Stimulated activated effector memory CD8-positive, alpha-beta T cell treated with anti-CD3 and anti-CD28 coated beads, Interleukin-12 subunit alpha, Interleukin-12 subunit beta, amount 100 ng/mL, for 72 hours (primary cell): ENCODE measurements at places on chromosomes 5 and 9.

DNA sequence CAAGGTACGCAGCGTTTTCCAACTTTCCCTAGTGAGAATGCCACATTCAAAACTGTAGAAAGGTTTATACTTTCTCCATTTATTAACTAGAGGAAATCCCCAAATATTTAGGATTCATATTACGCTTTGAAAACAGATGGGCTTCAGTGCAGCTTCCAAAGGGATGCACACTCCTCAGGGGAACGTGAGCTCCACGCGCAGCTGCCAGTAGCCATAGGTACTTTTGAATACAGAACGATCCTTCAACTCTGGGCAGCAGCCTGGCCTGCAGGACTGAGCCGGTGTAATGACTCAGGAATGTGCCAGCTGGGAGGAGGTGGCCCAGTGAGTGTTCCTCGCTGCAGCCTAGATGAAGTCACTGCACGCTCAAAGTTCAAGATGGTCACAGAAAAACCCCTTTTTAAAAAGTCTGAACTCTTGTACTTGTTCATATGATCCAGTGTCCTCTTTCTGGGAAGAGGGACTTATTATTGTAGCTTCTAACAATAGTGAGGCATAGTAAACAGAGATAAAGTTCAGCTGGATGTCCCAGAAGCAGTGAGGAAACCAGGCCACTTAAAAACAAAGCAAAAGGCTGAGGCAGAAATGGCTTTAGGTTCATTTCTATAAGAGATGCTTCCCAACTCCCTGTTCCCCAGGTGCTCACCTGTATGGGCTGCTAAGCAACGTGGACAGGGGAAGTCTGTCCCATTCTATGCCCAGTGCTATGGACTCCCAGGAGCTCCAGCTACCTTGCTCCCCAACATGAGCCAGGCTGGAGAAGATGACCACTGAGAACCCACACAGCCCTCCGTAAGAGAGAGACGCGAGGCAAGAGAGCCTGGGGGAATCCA, 130.0 kb downstream of the LHFPL2 start:
- DNase-seq: no peak

GRCh38 chr5:75461679-75462078, 49.8 kb downstream of the CERT1 start:
- DNase-seq: no peak

DNA sequence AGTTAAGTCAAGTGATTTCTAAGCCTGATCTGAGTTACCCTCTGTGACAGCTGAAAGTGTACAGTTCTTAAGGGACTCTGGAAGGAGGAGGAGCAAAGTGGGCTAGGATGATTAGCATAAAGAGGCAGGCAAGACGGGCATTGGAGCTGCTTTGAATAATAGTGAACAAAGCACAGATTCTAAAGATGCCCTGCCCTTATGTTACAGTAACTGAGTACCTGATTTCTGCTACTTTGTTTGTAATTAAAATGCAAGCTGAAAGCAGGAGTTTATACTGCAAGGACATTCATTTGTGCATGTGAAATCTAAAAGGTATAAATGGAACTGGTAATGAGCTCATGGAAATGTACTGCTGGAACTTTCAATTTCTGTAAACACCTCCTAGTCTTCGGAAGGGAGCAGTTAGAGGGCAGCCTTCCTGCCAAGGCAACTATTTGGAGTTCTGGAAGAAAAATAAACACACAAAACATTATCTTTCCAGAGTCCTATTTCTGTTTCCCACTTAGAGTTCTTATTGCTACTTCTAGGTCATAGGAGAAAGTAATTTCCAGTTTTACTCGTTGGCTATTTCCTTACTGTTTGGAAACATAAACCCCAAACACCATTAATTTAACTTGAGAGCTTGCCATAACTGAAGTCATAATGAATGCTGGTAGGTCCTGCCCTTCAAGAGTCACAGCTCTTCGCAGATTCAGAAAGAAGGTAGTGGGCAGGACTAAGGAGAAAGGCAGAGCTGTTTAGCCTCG, at the start of gene RANBP3L:
Gene RANBP3L (minus strand): TSS at position 45 of the 746 bp plus-strand sequence. CDS start 486 bp downstream, outside the sequence.
- no peak for DNase-seq

DNA sequence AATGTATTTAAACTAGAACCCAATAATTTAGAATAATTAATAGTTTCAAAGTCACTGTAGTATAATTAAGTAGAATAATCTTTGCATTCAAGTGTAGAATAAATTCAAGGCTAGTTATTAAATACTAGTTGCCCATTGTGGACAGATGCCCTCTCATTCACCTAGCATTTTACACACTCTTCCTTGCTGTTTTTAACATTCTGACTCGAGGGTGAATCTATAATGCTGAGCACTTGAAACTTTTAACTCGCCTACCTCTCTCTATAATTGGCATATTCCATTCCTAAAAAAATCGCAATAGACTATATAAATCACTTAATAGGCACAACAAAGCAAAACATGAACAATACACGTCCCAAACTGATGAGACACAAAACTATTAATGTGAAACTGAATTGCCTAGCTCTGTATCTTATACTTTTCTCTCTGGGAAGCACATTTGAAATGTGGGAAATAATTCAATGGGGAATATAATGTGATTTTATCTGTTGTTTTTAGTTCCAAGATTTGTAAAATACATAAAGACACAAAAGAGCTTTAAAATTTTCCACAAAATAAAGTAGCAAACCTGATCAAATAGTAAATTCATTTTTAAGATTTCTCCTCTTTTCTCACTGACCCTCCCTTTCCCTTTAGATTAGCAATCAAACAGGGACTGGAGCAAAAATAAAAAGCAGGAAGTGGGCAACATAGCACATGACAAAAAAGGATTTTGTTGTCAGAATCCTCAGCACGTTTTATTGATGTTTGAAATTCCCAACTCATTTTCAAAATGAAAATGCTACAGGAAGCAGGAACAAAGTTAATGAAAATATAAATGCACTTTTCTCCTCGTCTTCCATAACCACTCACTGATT, 295.6 kb downstream of the PDE4D start:
- DNase-seq: no peak

GRCh38 chr5:87079219-87079618, 188.5 kb upstream of the RASA1 start:
- DNase-seq: no peak

GRCh38 chr9:23041466-23041865, 594.8 kb downstream of the DMRTA1 start:
- DNase-seq: no peak

DNA sequence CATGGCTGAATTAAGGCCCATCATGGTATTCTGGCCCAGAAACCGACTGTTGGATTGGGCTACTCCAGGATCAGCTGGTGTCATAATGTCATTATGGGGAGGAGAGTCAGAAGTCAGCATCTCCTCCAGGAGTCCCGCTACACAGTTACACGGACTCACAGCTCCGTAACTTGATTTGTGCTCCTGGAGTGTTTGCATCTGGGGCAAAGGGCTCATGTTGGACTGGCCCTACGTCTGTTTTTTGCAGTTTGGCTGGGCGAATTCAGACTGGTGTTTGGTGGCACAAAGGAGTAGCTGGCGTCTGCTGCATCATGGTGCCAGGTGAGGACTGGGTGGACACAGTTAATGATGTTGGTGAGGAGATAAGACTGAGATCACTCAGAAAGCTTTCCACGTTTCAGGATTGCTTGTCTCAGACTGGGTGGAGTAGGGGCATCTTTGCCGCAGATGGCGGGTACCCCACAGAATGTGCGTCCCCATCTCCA, 31.3 kb downstream of the OR2V1 start:
- DNase-seq: no peak

- DNase-seq: no peak
Observed at GRCh38 chr5:6722015-6722414, 8.8 kb downstream of the TENT4A start.

DNA sequence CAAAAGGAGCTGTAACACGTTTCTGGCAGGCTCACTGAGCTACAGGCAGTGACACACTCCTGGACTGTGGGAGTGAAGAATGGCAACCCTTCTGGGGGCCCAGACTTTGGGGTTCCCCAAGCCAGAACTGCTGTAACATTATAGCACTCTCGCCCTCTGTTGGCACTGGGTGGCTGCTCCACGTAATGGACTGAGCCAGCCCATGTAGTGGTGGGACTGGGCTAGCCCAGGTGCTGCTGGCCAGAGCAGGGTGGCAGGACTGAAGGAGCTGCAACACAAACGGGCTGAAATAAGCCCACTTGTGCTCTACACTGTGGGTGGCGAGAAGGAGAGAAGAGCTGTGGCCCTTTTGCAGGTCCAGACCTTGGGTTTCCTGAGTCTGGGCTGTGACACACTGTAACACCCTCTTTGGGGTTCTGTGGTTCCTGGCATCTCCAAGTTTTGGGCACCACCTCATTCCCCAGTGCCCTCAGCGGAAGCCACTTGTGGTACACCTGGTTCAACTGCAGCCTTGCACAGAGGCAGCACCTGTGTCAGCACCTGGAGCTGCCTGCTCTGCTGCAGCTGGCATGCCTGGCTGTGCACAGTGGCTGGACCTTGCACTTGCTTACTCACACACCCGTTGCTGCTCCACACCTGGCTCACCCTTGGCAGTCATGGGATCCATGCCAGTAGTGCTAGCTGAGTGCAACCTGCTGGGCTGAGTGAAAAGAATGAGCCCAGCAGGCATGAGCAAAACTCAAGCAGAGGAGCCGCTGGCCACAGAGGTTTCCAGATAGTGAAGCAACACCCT, 95.0 kb upstream of the PRR16 start:
- DNase-seq: no peak

GRCh38 chr5:124677374-124678351, 68.8 kb downstream of the ZNF608 start:
- no peak for DNase-seq

DNA sequence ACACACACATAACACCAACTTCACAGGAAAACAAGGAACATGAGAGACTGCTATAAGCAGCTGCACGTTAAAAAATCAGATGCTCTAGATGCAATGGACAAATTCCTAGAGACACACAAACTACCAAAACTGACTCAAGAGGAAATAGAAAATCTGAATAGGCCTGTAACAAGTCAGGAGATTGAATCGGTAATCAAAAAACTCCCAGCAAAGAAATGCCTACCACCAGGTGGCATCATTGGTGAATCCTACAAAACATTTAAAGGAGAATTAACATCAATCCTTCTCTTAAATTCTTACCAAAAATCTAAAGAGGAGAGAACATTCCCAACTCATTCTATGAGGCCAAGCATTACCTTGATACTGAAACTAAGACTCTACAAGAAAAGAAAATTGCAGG, 54.9 kb downstream of the NDST1 start:
- no peak for DNase-seq

DNA sequence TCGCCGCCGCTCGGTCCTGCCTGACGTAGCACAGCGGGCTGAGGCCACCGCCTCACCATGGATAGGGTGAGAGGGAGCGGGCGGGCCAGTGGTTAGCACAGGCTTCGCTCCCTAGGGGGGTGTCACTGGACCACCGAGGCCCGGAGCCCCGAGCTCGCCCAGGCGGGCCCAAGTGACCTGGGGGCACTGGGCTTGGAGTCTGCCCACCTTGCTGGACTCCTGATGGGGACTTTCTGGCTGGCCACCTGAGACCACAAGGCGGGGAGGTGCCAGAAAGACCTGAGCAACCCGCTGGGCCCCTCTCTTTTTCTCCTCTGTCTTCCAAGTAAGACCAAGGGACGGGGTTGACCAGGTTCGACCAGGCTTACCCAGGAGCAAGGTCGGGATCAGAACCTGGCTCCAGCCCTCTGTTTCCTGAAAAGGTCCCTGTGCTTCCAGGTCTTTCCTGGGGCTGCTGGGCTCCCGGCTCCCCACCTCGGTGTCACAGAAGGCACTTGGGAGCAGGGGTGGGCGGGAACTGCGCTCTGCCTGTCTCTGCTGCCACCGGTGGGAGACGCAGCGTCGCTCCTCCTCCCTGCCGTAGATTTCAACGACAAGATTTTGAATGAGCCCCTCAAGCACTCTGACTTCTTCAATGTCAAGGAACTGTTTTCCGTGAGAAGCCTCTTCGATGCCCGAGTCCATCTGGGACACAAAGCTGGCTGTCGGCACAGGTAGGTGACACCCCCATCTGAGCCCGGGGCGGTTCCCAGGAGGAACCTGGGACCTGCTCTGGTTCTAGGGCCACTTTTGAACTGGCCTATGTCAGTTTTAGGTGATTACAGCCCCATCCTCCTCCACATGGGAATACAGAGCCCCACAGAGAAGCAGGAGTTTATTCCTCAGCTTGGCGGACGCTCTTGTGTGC, 1.0 kb downstream of the MRPS2 start:
- no peak for DNase-seq

GRCh38 chr5:152255411-152255810, 149.7 kb downstream of the NMUR2 start:
- no peak for DNase-seq

DNA sequence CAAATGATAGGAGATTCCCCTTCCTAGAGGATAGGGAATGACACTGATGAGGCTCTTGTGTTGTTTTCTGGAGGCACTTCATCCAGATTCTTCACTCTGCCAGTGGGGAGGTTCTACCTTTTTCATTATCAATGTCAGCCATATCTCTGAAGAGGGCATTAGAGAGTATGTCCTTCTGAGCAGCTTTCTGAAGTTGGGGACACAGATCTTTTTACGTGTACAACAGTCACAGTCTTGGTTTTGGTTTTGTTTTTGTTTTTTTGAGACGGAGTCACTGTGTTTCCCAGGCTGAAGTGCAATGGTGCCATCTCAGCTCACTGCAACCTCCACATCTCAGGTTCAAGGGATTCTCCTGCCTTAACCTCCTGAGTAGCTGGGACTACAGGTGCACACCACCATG, 22.6 kb downstream of the CENPH start:
- DNase-seq: no peak

DNA sequence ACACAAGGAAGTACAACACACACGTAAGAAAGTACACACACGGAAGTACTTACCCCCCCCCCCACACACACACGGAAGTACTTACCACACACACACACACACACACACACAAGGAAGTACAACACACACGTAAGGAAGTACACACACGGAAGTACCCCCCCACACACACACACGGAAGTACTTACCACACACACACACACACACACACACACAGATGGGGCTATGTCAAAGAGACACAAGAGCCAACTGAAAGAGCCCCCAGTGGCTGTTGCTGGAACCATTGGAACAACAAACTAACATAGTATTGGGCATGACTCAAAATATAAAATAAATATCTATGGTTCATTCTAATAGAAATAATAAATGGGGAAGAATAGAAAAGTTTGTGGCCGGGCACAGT, 4.9 kb upstream of the MAPK9 start:
- no peak for DNase-seq

DNA sequence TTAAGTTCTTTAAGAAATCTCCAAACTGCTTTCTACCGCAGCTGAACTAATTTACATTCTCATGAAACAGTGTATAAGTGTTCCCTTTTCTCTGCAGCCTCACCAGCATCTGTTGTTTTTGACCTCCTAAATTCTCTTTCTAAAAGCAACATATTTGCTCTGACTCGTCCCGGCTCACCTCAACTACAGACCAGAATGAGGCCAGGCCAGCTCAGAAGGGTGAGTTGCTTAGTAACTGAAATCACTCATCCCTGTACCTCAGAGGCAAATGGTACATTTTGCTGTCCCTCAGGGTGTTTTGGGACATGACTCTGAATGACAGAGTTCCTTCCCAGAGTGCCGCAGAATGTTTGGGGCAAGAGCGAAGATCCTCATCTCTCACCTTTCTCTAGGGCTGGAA, 127.5 kb downstream of the FRMD3 start:
- DNase-seq: no peak

GRCh38 chr5:80250801-80251200, 5.0 kb downstream of the SERINC5 start:
- no peak for DNase-seq
